ENCODE measurements at places on chromosomes 2 and 18.

DNA sequence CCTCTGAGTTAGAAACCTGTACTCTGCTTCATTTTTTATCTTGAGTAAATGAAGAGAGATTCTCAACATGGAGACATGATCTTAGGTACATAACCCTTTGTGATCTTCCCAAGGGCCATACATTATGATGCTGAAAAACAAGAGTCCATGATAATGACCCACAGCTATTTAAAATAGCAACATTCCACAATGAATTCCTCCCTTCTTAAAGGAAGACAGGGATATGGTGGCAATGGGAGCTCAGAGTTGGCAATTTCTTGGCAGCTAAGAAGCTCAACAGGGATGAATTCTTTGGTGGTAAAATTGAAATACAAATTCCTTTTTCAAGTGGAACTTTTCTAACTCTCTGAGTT, 638.5 kb downstream of the CNTNAP5 start:
- no peak for DNase-seq

DNA sequence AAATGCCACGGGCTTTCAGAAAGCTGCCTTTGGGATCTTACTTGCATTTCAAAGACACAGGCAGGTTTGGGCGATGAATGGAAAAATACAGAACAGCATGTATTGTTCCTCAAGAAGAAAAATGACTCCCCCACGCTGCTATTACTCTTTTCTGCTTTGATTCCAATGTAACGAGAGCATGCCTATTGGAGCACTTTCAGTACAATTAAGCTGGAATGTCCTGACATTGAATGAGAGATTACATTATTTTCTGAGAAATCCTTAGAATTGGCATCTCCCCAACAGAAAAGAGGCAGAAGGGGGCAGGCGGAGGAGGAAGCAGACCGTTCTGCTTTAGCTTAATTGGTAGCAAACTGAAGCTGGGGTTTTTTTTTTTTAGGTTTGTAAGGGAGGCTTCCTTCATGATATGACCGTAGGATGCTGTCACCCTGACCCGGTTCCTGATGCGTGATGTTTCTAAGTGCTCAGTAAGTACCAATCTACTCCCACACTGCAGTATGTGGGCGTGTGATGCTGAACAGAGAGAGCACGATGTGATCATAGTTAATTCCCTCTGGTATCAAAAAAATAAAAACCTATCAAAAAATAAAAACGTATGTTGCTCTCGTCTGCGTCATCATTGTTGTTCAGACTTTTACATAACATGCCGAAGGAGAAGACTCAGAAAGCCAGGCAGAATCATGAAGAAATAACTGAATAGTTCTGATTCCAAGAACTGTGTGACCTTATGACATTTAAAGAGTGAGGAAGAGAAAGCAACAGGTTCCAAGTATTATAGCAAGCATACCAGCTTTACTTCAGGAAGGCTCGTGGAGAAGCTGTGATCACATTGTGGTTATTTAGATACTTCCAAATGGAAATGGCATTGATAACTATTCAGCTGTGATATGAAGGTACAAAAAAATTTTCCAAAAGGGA, 40.5 kb downstream of the LONRF2 start:
- DNase-seq: no peak

- no peak for DNase-seq
Observed at GRCh38 chr2:35033748-35034147, 1321.8 kb upstream of the CRIM1 start.

DNA sequence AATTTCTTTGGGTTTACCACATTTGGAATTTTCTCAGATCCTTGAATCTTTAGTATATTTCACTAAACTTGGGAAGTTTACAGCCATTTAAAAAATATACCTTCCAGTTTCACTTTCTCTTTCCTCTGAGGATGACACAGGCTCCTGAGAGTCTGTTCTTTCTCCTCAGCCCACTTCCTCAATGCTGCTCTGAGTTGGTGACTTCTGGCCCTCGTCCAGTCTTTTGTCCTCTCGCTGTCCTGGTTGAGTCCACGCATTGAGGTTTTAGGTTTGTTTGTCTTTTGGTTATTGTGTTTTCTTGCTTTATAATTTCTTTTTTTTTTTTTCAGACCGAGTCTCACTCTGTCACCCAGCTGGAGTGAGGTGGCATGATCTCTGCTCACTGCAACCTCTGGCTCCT, 40.7 kb upstream of the GALR1 start:
- DNase-seq: no peak

DNA sequence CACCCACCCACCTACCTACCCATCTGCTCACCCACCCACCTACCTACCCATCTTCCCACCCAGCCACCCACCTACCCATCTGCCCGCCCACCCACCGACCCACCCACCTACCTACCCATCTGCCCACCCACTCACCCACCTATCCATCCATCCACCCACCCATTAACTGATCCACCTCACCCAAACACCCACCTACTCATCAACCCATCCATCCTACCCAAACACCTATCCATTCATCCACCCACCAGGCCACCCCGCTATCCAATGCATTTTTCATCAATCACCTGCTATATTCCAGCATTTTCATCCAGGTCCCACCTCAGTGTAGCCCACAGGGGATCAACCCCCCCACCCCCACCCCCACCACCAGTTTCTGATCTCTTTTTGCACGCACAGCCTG, 121.8 kb downstream of the GLI2 start:
- no peak for DNase-seq

DNA sequence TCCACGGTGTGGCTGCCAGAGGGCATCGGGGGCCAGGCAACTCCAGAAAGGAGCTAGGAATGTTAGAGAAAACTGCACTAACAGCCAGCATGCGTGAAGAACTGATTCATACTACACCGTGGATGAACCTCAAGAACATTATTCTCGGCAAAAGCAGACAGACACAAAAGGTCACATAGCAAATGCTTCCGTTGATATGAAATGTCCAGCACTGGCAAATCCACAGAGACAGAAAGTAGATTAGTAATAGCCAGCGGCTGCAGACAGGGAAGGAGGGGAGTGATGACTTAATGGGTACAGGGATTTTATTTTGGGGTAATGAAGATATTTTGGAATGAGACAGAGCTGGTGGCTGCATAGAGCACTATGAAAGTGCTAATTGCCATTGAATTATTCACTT, 37.4 kb downstream of the SCTR start:
- no peak for DNase-seq

GRCh38 chr18:34522603-34523002, 187.5 kb upstream of the DTNA start:
- no peak for DNase-seq

DNA sequence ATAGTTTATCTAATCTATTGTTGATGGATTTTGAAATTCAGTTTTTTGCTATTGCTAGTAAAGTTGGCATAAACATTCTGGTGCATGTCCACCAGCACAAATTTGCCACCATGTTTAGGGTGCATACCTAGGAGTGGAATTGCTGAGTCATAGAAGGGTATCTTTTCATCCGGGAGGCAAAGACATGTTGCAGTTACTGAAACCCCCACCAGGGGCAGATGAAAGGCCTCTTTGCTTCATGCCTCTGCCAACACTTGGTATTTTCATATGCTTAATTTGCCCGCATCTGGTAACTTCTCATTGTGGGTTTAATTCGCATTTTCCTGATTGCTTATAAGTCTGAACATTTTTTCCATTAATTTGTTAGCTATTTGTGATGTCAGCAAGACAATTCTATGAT, 8.2 kb downstream of the DCC start:
- no peak for DNase-seq

- DNase-seq: no peak
Observed at GRCh38 chr18:34947711-34948125, 93.5 kb upstream of the MAPRE2 start.

GRCh38 chr18:63262369-63263335, 56.9 kb downstream of the BCL2 start:
- DNase-seq: no peak

GRCh38 chr2:33559328-33559727, 39.8 kb downstream of the FAM98A start:
- no peak for DNase-seq

DNA sequence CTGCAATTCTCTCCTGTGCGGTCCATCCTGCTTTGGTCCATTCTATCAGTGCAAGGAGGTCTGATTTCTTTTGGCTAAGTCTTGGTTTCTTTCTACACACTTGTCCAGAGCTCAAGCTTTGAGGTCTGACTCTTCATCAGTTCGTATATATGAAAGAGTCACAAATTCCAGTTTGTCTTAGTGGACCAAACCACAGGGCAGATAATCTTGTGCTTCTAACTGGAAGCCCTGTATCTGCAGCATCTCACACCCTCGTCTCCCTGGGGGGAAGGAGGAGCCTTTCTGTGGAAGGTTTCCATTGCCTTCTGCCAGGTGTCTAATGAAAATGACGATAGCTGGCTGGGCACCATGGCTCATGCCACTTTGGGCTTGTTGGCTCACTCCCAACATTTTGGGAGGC, 148.5 kb downstream of the SPP2 start:
- DNase-seq: no peak

DNA sequence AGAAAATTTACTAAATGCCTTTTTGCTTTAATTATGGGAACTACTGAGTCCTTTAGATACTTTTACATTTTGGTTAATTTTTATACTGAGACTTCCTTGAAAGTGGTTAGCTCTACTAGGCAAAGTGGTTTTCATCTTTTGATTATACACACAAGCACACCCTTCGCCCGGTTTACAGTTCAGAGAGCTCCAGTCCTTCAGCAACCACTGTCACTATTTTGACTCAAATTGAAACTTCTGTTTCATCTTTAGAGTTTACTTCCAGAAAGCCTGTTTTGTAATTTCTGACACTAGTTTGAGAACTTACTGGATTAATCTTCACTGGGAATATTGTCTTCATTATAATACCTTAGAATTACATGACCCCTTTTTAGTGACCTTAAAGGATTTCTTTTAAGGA, 140.3 kb upstream of the FOSL2 start:
- DNase-seq: no peak

DNA sequence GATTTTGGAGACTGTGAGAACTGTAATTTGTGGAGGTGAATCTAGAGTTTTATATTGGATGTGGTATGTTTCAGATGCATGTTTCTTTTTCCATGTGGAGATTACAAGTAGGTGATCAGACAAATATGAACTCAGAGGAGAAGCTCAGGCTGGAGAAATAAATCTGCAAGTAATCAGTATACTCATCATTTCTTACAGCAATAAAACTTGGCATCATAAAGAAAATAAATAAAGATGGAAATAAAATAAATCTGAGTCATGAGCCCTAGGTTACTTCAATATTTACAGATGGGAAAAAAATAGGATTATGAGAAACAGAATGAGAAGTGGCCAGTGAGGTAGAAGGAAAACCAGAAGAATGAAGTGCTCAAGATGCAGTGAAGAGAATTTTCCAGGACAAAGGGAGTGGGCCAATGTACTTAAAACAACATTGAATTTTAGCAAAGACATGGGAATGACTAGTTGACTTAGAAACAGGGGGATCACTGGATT, 453.8 kb downstream of the DSC3 start:
- no peak for DNase-seq

- DNase-seq: no peak
Observed at GRCh38 chr2:109454304-109454703, 159.5 kb downstream of the SEPTIN10 start.

DNA sequence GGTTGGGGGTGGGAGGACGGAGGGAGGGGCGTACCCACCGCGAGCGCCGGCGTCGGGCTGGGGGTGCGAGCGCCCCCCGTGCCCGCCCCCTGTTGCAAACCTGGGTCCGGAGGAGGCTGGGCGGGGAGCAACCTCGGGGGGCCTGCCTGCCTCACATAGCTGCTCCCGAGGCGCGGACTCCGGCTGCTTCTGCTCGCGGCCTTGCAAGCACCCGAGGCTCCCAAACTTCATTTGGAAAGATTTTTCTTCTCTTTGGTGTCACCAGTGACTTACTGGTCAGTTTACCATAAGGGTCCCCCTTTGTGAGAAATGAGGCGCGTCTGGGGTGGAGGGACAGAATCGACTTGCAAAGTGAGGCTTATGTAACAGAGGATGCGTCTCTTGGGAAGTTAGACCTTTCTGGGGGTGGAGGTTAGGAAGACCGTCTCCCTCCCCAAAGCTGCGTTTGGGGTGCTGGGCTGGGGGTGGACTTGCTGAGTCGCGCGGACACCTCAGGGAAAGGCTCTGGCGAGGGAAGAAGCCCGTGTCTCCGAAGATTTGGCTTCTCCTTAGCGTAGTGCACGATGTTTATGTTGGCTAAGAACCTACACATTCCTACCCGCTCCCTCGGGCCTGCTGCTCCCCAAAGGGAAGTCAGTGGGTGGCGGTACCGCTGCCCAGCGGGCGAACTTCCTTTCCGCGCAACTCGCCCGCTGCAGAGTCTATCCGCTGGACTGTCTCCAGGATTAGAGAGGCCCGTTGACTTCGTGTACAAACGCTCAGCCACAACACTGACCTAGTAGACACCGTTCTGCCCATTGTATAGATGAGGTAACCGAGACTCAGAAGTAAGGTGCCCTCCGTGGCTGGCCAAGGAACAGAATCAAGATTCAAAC, 559 bp downstream of the TMEM37 start:
- DNase-seq: no peak

DNA sequence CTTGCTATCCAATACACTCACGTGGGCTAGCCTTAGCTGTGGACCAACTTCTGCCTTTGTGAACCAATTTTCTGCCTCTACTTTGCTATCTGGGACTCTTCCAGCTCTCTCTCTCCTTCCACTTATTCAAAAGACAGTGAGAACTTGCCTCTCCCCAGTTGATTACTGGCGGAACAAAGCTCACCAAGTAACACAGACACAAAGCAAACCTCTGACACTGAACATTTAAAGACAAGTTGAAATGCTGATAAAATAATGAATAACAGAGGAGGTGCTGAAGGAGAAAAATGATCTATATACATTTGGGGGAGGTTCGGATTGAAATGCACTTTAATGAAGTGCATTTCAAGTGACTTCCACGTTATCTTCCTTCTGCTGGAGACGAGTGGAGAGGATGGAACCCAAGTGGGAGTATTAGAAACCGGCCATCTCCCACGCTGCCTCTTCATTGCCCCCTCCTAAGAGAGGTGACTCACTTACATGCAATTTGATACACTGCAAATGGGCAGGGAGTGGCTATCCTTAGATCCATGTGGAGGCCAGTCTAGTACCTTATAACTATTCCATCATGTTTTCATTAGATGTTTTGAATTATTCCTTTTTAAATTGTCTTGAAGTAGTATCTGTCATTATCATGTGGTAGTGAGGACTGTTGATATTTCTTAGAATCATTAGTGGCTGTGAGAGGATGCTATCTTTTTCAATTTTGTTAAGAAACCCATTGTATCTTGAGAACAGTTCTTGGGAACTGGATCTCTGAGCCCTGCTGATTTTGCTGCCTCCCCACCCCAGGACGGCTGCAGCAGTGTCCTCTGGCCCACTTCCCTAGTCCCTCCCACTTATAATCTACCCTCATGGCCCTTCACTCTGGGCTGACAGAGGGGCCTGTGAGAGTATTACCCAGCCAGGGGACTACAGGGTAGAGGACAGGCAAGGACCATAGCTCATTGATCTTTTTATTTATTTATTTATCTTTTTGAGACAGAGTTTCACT, 6.0 kb upstream of the GLI2 start:
- DNase-seq: no peak

GRCh38 chr18:32549248-32550110, 78.8 kb upstream of the GAREM1 start:
- no peak for DNase-seq

- DNase-seq: no peak
Observed at GRCh38 chr18:27461957-27462356, 276.8 kb upstream of the CHST9 start.

Measured in esophagus squamous epithelium (tissue), 5 donors.